Stimulated activated CD4-positive, alpha-beta T cell treated with anti-CD3 and anti-CD28 coated beads, Interleukin-4, amount 100 ng/mL, for 24 hours (primary cell): ENCODE measurements at places on chromosomes 2 and 18.

DNA sequence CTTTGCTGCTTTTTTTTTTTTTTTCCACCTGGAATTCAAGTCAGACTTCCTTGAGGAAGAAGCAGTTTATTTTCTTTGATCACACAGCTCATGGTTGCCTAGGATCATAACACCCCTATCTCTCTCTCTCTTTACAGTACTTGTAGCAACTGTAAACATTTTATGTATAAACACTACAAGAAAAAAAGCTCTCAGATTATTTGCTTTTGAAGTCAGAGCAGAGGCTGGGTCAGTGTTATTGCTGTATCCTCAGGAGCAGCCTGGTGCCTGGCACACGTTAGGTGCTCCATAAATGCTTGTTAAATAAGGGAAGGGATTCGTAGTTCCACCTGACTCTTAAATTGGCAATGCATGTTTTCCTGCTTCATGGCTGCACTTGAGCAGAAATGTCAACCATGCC lies 221.2 kb downstream of the TGIF1 start:
- no peak for DNase-seq

DNA sequence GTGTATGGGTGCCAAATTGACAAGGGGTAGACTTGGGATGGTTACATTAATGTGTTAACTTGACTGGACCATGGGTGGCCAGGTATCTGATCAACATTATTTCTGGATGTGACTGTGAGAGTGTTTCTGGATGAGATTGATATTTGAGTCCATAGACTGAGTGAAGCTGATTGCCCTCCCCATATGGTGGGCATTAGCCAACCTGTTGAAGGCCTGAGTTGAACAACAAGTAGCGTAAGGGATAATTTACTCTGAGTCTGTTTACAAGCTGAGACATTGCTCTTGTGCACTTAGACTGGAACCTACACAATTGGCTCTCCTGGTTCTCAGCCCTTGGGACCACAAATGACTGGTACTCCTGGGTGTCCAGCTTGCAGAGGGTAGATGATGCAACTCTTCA lies 240.1 kb downstream of the ASXL3 start:
- no peak for DNase-seq

- no peak for DNase-seq
Observed at GRCh38 chr2:221203125-221203524, 369.0 kb downstream of the EPHA4 start.

DNA sequence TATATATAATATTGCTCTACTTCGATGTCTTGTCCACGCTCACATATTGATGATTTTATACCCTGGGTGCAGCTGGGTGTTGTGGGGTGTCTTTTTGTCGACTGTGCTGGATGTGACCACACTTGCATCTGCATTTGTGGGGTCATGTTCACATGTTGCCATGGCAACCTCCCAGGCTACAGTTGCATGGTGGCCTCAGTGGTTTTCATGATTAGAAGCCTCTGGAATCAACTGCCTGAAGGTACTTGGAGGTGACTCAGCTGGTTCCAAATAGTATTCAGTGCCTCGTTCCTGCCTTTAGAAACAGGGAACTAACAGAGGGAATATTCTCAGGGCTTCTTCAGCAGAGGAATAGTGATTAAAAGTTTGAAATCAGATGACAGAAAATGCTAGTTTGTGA lies 166.3 kb upstream of the NYAP2 start:
- DNase-seq, result no peak

GRCh38 chr2:39728941-39729351 lies 50.1 kb downstream of the THUMPD2 start:
- DNase-seq, result peak; percentile 21

GRCh38 chr18:51578406-51578980 lies 381.0 kb upstream of the MEX3C start:
- no peak for DNase-seq

DNA sequence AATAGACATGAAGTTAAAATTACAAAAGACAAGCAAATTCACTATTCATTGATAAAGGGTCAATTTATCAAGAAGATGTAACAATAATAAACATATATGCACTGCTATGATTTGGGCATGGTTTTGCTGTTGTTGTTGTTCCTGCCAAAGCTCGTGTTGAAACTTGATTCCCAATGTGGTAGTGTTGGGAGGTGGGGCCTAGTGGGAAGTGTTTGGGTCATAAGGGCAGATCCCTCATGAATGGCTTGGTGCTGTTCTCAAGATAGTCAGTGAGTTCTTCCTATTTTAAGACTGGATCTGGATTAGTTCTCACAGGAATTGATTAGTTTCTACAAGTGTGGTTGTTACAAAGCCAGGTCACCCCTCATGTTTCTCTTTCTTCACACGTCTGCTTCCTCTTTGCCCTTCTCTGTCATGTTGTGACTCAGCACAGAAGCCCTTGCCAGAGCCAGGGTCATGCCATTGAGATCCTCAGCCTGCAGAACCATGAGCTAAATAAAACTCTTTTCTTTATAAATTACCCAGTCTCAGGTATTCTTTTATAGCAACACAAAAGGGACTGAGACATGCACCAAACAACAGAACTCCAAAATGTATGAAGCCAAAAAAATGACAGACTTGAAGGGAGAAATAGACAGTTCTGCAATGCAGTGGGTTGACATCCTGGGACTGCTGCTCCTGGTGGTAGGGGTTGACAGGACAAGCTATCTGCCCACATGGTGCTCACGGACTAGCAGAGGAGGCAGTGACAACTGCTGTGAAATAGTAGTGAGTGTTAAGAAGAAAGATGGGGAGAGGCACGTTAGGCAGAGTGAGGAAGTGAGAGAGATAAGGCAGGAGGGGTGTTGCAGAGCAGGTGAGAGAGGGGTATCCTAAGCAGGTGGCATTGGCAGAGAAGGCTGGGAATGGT lies 18.6 kb upstream of the SKA1 start:
- no peak for DNase-seq

DNA sequence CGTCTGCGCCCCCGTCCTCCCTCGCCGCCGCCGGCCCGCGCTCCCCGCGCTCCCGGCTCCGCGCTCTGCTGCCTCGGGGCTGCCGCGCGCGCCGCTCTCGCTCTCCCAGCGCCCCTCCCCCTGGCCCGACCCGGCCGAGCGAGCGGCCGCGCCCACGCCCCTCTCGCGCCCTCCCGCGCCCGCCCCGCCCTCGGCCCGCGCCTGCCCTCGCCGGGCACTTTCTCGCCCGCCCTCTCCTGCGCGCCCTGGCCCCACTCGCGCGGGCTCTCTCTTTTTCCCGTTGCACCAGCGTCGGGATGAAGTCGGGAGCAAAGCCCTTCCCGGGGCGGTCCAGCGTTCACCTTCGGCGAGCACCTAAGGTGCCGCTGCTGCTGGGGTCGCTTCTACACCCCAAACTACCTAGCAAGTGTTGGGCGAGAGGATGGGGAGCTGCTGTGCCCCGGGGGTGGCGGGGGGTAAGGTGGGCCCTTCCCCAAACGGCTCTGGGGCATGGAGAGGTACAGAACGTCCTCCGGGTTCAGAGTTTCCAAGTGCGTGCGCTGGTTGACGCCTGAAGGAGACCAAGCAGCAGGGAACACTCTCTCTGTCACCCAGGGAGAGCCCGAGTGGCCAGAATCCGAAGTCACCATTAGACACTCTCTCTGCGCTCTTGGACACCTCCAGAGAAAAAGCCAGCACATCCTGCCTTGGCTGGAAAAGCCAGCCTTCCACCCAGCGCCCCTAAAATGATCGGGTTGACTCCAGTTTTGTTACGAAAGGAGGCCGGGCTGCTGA lies at the start of gene COLEC12:
TSS of gene COLEC12 (minus strand) at position 70 of the 774 bp plus-strand sequence. CDS start 187 bp downstream, outside the sequence.
- no peak for DNase-seq

GRCh38 chr2:136051001-136051724 lies 65.7 kb upstream of the DARS1 start:
- no peak for DNase-seq

DNA sequence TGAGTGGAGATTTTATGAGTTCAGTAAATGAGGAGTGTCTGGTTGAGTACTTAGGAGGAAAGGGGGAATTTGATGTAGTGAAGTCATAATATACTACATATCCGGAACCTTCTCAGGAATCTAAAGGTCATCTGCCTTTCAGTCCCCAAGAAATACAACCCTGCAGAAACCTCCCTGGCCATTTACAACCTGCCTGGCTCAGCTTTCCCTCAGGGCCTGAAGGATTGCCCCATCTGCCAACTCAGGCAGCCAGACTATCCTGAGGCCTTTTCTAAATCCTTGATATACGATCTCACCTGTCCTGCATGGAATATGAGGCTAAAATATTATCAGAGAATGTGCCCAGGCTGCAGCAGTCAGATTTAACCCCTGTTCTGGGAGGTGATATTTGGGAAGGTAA lies 165.4 kb upstream of the SPOPL start:
- no peak for DNase-seq

GRCh38 chr2:151556121-151556520 lies 146.4 kb downstream of the RIF1 start:
- DNase-seq, result no peak
